ENCODE measurements at places on chromosomes 7 and 10.

DNA sequence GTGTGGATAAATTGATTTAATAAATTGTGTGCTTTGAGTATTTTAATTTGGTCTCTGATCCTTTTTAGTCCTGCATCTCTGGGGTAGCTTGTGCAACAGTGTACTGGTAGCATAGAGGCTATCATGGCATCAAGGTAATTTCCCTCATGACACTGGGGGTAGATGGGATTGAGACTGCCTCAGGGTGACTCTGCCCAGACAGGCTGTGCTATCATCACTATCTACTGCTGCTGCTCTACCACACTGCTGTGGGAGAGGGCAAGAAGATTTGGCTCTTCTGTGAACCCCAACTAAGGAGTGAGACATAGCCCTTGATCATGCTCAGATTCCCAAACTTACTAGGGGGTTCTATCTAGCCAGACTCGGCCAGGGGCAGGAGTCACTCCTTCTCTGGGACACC, 43.6 kb upstream of the JAZF1 start:
- DNase-seq: no peak

DNA sequence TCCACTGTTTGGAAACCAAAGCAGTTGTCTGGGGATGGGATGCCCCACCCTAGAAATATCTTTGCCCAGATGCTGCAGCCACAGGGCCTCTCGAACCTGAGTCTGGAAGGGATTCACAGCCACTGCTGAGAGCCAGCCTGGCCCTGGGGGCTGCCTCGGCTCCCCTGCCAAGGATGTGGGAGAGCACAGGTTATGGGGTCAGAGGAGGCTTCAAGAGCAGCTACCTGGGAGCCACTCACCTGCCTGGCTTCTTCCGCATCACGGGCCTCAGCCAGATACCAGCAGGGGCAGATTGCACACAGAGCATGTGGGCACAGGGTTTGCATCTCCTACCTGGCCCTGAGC, 5.4 kb upstream of the PWWP2B start:
- no peak for DNase-seq

DNA sequence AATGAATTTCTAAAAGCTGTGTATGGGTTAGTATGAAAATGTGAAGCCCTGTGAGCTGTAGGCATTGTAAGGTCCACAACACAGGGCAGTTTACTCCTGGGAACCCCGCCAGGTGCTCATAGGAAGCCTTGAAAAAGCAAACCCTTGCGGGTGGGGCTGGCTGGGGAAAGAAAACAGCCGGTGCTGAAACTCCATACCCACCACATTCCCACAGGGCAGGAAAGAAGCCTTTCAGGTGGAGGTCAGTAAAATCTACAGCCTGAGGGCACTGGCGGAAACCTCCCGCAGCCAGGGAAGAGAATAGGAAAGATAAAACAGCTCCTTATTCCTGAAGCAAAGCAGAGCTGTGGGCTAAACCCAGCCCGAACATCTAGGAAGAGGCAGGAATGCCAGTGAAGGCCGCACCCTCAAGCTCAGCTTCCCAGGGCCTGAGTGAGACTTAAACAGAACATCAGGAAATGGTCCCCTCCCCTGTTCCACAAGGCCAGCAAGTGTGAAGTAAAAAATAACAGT, 34.7 kb downstream of the PODXL start:
- no peak for DNase-seq

GRCh38 chr10:72695496-72695895, 3.6 kb downstream of the MCU start:
- DNase-seq: no peak

DNA sequence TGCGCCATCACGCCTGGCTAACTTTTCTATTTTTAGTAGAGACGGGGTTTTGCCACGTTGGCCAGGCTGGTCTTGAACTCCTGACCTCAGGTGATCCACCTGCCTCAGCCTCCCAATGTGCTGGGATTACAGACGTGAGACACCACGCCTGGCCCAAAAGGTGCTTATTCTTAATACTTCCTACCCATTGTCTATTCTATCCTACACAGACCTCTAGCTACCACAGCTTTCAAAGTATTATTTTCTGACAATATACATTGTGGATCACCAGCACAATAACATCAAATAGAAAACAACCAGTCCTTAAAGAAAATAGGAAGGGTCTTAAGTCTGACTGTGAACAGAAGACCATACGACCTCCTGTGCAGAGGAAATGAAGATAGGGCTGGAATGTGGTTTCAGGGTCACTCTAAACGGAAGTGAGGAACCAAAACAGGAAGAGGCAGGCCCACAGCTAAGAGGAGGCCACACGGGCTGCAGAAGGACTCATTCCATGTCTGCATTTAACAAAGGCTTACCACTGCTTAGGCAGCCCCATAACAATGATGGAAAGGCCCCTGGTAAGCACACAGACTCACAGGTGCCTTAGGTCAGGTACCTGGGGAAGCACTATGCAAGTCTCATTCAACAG, 115.2 kb downstream of the ZFAND4 start:
- DNase-seq: no peak

DNA sequence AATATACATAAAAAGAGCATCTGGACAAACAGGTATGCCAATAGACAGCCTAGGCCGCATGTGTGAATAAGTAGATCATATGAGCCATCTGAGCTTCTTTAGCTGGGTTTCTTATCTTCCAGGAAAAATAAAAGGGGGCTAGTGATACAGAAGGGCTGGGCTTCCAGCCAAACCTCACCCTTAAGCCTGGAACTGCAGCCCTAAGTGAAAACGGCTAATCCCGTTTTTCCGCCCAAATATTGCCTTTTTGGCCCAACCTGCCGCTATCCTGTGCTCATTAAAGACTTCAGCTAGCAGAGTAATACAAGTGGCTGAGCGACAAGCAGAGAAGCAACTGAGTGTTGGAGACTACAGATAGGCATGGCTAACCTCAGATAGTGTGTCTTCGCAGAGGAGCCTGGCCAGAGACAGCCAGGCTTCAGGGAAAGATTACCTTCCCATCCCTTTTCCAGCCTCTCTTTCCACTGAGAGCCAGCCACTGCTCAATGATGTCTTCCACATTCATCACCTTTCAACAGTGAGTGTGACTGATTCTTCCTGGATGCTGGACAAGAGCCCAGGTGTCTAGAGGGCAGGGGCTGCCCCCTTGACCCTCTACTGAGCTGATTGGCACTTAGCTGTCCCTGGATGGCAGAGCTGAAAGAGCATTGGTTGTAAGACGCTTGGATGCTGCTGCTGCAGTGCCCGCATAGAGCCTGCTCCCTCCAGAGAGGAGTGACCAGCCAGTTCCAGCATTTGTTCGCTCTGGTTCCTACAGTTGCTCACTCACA, 108.9 kb downstream of the ITGB8 start:
- no peak for DNase-seq

Data from GM12892 (cell line).